ENCODE measurements at places on chromosomes 3 and 15.
A peak's percentile ranks its signal among the peaks of the same experiment; 100 is the strongest.

DNA sequence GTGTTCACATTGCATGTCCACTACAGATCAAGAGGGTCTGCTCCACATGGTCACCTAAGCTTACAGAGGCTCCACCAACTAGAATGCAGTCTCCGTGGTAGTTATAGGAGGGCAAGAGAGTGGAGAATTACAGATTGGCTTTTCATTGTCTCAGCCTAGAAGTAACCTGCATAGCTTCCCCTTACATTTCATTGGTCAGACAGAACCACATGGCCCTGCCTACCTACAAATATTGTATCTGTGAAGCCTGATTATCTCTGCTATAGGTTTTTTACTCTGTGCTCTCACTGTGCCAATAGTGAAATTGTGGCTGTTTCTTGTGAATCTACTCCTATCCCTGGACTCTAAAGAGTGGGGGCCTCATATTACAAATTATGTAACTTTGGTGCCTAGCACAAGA lies 2.5 kb upstream of the TLNRD1 start:
- DNase-seq, result no peak

- DNase-seq, result no peak
Observed at GRCh38 chr3:157981819-157982218, 124.4 kb downstream of the SHOX2 start.

DNA sequence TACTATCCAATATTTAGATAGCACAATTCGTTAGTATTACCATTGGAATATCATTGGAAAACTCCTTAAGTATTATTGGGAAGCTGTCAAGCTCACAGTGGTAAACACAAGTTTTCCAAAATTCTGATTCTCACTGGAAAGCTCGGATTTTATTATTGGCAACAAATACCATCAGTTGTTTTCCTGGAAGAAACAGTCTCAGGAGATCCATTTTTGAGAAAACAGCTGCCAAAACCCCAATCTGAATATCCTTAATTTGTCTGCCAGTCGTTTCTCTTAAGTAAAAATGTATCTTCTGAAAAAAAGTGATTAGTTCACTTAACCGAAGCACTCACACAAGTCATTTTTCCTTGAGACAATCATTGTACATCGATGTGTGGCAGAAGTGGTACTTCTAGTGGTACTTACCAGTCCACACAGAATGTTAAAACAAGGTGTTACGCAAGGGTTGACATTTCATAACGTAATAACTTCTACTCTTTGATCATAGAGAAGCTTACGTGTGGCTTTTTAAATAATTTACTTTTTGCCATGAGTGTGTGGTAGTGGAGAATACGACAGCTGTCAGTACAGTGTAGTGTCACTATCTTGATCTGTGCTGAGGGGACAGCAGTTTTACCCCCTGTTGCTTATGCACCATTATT lies 74.9 kb downstream of the FAM43A start:
- DNase-seq, result no peak

DNA sequence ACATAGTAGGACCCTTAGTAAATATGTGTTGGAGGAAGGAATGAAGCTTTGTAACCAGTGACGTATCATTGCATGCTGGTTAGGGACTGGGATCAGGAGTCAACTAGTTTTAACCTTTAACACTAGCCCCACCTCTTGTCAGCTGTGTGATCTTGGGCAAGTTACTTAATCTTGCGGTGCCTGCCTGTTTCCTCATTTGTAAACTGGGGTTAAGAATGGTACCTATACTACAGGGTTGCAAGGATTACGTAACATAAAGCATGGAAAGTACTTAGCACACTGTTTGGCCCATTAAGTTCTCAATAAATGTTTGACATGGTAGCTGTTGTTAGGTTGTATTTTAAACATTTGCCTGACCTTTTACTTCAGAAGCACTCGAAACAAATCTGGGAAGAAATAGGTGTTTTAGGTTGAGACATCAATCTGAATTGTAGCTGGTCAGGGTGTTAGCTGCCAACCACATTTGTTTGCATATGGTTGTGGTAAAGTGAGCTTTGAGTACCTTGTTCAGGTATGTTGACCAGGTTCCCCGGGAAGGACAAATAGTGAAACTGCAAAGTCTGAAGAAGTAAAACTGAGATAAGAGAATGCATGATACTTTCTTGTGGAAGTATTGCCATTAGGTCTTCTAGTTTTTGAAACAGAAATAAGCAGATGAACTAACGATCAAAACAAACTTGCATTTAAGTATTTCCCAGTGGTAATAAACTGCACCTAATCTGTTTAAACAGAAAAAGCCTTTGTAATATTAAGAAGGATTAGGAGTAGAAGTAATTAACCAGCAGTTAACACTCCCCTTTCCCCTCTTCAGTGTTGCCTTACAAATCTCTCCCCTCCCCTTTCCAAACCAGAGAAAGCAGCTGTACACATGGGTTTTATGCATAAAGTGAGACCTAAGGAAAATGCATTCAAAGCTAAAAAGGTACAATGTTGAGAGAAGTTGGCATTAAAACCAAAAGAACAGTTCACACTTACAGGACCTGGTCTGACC lies 25.8 kb upstream of the SCAANT1 start:
- no peak for DNase-seq

- no peak for DNase-seq
Observed at GRCh38 chr15:100592898-100593297, 9.1 kb downstream of the LINS1 start.

GRCh38 chr15:41906608-41907007 lies 12.8 kb upstream of the SPTBN5 start:
- DNase-seq, result no peak

DNA sequence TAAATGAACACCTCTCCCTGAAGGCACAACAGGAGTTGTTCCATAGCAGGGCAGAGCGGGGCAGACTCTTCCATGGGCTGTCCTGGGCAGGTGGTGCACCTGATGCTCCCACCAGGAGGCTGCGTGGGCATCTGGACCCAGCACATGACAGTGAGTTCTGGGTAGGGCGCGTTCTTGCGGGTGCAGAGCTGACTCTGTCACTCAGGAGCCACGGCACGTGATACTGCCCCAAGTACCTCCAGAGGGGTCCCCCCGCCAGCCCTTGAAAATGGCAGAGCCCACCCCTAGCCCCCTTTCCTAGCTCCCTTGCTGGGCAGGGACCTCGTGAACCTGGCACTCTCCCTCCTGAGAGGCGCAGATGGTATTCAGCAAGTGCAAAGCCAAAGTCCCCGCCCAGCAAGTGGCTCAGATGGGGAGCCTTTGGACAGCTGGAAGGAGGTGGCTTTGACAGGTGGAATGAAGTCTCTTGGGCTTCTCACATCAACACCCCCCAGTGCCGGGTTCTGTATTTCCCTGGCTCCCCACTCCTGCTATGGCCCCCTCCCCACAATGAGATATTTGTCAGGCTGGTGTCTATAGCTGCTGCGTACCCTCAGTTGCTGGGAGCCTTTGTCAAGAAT lies 172.1 kb downstream of the TBC1D2B start:
- no peak for DNase-seq

DNA sequence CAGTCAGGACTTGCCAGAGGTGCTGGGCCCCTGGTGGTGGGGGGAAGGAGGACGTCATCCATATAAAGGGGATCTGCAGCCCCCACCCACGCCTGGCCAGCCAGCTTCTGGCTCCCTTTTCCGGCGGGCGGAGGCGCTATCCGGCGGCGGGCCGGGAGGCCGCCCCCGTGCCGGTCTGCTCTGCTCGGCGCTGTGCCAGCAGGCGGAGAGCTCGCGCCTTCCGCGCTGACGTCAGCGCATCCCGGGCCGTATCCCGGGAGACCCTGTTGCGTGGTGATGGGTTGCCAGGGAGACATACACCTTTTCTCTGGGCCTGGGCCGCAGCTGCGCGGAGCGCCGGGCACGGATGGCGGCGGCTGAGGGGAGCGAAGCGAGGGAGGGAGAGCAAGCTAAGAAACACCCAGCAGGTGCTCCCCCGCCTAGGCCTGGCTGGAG lies 1.1 kb downstream of the FAM131A start:
- no peak for DNase-seq

GRCh38 chr3:46070595-46071093 lies 43.4 kb upstream of the XCR1 start:
- DNase-seq, result no peak

- peak; percentile 46 for DNase-seq
Observed at GRCh38 chr15:90851114-90851513, 17.3 kb upstream of the FURIN start.

- no peak for DNase-seq
Observed at GRCh38 chr15:78667578-78668236, 26.7 kb upstream of the CHRNB4 start.

- DNase-seq, result no peak
Observed at GRCh38 chr15:81176291-81176893, 20.3 kb upstream of the IL16 start.

DNA sequence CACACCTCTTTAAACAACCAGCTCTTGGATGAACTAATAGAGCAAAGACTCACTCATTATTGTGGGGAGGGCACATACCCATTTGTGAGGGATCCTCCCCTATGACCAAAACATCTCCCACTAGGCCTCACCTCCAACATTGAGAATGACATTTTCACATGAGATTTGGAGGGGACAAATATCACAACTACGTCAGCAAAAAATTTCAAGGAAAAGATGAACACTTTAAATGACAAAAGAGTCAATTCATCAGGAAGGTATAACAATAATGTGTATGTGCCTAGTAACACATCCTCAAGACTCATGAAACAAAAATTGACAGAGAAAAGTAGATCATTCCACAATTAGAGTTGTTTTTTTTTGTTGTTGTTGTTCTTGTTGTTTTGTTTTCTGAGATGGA lies 38.4 kb upstream of the CHD2 start:
- no peak for DNase-seq

- DNase-seq, result no peak
Observed at GRCh38 chr15:76972389-76973361, 22.3 kb upstream of the PSTPIP1 start.

DNA sequence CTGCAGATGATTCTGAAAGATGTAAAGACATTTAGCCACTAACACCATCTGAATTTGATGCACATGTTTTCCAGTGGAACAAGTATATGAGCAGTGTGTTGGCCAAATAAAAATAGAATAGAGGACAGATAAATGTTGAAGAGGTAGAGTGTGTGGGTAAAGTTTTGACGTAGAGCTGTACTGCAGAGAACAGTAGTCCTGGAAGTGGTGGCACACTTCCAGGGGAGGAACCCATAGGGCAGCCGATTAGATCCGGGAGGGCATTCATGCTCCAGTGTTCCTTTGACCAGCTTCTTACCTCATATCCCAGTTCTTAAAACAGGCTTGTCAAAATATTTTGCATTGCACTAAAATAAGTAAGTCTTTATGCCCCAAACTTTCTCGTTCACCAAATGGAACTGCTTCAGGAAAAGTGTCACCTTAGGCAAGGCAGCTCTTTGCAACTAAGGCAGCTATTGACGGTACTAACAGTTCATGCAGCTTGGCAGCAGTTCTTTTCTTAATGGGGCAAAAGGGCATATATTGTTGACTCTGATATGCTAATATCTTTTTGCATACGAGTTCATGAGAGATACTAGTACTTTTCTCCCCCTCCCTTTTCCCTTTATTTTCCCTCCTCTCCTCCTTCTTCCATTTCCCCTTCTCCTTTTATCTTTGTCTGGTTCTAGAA lies 429.3 kb upstream of the AZI2 start:
- no peak for DNase-seq

GRCh38 chr3:196842567-196843434 lies 24.9 kb upstream of the SENP5 start:
- DNase-seq, result no peak

DNA sequence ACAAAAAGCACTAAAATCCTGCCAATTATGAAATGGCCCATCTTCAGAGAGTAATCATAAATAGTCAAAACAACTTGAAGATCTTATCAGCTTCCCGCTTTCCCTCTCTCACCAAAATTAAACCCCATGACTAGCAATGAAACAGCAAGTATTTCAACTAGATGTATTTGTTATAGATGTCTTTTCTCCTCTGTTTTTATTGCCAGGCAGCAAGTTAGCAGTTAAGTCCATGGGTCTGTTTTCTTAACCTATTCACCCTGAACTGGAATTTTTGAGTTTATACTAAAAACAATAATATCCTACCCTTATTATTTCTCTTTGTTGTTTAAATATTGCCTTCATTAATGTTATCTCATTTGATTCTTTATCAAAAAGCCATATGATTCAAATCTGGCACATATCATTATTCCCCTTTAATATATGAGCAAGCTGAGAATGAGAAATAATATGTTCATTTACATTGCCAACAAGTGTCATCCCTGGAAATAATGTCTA lies 23.3 kb downstream of the AQP9 start:
- DNase-seq, result no peak

DNA sequence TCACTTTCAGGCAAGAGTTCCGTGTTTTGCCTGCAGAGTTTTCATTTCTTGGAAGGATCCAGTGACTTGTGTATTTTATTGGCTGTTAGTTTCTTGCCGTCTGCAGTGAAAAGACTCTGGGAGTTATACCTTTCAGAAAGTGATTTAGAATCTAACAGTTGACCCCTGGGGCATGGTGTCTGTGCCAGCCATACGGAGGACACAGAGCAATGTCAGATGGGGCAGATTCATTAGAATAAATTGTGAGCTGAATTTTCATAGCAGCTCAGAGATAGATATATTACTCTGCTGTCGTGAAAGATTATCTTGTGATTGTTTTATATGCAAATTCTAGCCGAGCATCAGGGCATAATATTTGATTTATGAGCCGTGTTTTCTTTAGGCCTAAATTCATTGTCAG lies 131.6 kb downstream of the SV2B start:
- DNase-seq, result no peak

- DNase-seq, result no peak
Observed at GRCh38 chr3:112302150-112302830, 8.3 kb upstream of the SLC9C1 start.

GRCh38 chr3:38084334-38085310 lies 45.6 kb downstream of the DLEC1 start:
- no peak for DNase-seq

DNA sequence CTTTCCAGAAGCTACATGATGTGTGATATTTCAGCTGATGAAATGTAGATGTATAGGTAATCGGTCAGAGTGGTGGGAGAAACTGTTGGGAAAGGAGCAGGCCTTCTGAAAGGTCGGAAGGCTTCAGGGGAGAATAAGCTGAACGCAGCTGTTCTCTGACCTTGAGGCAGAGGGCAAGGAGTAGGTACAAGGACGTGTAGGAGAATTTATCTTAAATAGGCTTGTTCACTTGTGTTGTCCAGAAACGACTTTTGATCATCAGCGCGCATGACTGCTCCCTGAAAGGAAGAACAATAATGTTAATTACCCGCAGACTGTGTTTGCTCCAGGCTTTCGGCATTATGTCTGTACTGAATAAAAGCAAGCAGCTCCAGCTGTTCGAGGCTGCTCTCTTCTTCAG lies 39.6 kb downstream of the GPR160 start:
- DNase-seq, result no peak

- no peak for DNase-seq
Observed at GRCh38 chr15:93321881-93322282, 232.9 kb upstream of the RGMA start.

- no peak for DNase-seq
Observed at GRCh38 chr3:115139072-115139471, 8.0 kb downstream of the ZBTB20 start.

DNA sequence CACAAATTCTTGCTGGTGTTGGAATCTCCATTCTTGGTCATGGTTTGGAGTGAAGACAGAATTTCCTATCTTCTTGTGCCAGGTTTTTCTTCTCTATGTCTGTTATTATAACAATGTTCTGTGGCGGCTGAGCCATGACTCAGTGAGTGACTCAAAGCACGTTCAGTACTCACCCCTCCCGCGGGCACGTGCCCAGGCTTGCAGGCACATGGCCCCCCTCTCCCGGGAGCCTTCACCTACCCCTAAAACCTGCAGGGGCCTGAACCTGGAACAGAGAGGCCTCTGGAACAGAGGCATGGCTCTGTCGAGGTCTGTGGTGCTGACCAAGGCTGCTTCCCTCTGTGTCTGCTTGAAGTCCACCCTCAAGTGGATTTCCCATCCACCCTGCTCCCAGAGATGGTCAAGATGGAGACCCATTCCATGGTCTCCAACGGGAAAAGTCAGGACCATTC lies 27.6 kb downstream of the PLXNB1 start:
- DNase-seq, result no peak

- DNase-seq, result no peak
Observed at GRCh38 chr3:179264449-179264848, 13.5 kb upstream of the KCNMB3 start.

All from activated gamma-delta T cell treated with Interleukin-2 at 50 U/mL for 16 hours (primary cell).